Skeletal muscle cell (primary cell): ENCODE measurements at places on chromosomes 7 and 10.

DNA sequence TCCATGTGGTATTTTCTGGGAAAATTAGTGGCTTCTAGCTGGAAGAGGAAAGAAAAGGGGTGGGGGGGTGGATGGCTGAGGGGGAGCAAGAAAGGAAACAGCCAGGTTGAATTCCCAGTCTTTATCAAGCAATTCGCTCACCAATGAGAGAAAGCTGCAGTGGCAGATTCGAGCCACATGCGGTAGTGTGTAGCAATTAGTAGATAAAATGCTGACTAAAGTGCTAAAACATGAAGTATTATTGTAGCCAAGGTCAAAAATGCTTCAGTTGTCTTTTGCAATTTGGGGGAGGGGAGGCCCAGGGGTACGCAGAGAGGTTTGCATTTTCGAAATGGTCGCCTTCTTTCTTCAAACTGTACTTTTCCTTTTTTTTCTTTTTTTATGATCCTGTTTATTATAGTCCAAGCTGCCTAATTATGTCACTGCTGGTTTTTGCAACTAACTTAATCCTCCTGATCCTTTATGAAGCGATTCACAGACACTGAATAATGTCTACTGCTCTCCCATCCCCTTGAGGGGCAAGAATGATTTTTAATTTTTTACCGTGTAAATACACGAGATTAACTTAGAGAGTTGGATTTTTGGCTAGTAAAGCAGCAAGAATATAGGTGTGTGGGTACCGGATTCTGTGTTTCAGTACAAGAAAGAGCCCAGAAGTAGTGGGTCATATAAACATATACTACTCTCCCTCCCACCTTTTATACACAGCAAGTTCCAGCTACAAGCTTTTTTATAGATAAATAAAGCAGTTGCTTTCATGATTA, 3.6 kb upstream of the ARID5B start:
- no peak for DNase-seq

DNA sequence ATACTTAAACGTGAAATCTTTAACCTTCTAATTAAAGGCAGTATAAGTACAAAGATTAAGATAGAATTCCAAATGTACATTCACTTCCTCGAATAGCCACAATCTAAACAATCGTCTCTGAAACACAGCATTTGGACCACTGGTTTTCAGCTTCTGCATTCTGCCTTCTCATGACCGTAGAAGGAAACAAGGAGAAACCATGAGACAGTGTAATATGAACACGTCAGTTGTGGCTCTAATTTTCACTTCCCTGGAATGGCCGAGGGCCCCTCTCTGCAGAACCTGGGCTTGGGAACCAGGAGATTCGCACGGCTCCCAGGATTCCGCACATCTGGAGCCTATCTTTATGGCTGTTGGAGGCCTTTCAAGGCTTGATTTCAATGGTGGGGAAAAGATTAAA, 189.3 kb downstream of the KLF6 start:
- no peak for DNase-seq

GRCh38 chr7:126839624-126840023, 413.1 kb downstream of the GRM8 start:
- DNase-seq, result no peak

DNA sequence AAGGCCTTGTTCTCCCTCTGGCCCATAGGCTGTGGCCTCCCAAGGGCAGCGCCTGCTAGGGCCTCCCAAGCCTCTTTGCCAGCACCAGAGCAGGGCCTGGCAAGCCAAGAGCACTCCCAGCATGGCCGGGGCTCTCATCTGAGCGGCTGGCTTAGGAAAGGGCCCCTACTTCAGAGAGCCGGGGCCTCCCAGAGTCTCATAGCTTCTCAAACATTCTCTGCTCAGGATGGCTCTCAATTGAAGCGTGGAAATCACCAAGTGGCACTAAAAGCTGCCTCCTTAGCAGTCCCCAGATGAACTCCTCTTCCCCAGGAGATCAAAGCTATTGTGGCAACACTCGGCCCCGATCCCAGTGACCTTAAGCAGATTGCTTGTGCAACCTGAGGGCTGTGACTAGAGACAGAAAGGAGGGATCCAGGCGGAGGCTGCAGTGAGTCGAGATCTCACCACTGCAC, 69.4 kb downstream of the FAM53B start:
- no peak for DNase-seq

DNA sequence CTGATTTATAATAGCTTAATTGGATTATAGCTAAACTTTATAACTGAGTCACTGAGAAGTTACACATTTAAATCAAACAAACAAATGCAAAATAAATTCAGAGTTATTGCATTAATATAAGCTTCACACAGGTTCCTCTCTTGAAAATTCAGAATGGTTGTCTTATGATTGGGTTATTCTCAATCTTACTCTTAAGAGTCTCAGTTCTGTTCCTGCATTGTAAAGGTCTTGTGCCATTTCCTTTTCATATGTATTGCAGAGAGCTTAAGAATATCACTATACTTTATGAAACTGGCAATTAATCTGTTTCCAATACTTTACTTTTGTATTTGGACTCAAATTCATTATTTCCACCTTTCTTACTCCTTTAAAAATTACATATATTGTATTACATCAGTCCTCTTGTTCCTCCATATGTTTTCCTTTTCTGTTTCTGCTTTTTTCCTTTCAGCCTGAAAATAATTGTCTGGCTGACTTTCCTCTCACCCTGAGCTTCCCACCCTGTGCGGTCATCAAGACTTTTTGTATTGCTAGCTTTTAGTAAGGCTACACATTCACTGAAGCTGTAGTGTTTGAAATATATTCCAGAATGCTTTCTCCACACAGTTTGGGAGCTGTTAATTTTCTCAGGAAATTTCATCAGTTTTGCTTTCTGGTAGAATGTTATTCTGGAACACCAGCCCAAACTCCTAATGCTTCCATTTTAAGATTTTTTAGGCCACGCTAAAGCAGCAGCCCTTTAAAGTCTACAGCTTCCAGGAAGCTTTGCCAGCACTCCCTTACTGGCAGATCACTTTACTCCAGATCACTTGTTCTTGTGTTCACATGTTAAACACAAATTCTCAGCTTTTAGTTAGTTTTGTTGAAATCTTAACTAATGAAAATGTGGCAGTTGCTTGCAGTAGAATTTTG, 139.4 kb downstream of the KCND2 start:
- no peak for DNase-seq

DNA sequence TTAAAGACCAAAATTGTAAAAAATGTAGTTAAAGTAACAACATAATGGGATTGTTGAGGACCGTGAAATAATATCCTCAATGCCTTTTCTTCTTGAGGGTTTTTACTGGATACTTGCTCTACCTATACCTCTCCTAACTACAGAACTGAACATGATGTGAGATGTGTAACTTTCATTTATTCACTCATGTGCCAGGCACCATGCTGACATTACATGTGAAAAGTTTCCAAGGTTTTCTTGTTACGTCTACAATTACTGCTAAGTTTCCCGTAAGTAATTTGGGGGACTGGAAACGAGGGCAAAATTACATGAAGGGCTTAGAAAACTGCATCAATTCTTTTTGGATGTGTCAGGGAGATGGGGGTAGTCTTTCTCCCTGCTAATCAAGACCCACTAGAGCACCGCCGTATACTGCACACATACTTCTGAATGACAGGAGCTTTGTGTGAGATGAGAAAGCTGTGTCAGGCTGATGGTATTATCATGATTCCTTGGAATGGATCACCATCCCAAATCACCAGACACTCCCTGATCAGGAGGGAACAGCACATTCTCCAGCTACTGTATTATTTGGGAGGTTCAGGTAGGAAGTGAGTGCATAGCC, 41.8 kb downstream of the PTPRZ1 start:
- no peak for DNase-seq

DNA sequence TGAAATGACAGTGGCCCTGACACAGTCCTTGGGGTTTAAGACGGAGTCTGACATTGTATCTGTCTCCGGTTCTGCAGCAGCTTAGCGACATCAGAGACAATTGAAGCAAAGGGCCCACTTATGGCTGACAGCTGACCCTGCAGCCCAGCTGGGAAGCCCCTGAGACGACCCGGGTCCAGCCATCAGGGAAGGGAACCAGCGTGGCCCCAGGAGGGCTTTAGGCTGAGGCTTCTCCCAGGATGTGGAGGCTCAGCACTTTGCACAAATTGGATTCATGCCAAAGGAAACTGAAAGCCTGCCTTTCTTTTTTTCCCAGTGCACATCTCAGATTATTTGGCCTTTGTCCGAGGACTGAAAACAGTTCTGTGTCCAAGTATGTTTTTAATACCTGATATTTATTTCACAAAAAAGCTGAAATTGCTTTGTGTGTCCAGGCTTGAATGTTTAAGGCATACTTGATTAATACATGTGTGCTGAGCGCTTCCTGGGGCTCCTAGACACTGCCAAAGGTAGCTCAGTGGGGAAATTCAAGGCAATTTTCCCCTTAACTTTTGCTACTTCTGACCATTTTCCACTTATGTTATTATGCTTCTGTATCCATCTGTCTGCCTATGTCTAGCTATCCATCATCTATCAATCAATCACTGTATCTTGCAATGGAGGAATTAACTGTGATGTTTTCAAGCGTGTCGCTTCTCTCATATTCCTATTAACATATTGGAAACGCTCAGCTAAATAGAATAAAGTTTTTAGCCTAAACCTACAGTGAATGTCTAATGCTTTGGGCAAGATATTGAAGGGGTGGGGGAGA, 34.8 kb downstream of the KLF6 start:
- no peak for DNase-seq
